ENCODE measurements at places on chromosomes 6 and 20. TPM values are rescaled to one million over a fixed set of nuclear protein-coding genes. Genes with fewer than 3 reads are reported as not detected.

The PPP1R3G gene
- 1.8 TPM for total RNA-seq

DNA sequence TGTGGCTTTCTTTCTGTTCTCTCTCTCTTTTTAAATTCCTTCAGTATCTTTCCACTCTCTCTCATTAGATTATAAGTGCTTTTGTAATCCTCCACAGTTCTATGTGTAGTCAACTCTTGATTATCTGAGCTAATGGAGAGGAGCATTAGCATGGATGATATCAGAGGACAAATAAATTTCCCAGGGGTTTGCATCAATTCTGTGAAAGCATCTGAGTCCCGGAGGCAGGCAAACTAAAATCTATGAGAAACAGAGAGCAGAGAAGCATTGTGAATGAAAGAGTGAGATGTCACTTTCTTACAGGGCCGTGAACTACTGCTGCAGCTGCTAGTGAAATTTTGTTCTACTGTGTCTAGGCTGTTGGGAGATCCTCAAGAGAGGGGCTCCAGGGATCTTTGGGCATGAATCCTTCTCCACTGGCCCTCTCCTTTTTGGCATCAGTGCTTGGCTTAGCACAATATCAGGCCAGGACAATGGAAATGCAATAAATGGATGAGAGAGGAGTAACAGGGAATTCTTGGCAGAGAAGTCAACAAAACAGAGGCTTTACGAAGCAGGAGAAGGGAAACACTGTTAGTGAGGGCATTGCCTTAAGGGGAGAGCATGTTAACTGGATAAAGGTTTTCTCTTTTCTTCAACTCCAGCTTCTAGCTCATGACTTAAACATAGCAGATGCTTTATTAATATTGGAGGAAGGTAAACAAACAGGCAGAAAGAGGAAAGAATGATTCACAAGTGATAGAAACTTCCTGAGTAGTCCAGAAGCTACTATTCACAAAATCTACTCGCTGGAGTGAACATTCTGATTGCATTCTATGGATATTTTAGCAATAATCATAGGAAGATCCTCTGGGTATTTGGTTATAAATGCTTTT is 847.0 kb upstream of the MAP3K7 start:
- no peak for DNase-seq

DNA sequence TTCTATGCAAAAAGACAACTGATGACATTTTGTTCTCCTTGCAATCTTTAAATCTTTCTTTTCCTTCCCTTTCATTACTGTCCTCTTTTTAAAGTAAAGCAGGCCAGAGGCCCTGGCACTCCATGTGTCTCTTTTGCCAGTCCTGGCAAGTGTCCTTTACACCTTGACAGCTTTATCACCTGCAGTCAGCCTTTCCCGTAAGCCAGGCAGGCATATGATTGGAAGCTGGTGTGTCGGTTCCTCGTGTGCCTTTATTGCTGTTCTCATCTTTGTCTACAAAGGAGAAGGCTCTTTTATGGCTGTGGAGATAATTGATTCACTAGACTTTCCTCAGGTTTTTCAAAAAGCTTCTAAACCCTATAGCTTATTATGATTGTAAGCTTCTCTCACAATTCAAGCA is 162.3 kb upstream of the FBXL4 start:
- DNase-seq = no peak

DNA sequence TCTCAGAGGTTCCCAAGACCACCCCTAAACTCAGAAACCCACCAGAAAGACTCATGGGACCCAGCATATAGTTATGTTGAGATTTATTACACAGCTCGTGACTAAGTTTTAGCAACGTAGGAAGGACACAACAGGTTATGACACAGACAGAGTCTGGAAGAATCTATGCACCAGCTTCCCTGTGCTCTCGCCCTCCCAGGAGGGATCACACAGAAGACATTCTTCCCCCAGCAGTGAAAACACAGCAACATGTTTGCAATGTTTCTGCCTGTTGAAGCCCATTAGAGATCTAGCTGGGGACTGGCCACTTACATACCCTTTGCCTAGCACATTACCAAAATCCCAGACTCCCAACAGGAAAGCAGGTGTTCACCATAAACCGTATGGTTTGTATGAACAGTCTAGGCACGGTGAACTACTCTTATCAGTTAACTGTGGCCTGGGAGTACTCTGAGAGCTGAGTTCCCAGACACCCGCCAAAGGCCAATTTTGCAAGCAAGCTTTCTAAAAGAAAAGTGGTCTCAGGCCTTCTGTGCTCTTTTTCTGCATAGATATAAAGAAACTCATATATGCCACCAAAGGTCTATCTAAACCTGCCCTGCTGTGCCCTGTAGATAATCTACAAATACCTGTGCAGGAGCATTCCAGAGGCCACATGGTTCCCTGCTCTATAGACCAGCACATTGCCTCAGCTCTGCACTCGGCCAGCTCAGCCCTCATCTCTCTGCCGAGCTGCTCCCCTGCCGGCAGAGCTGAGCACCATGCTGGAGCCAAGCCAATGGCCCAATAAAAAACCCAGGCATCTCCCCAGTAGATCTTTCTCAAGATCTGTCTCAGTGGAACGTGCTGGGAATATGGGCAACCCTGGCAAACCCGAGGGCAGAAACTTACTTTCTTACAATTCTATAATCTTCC is 69.6 kb upstream of the SMIM28 start:
- no peak for DNase-seq

DNA sequence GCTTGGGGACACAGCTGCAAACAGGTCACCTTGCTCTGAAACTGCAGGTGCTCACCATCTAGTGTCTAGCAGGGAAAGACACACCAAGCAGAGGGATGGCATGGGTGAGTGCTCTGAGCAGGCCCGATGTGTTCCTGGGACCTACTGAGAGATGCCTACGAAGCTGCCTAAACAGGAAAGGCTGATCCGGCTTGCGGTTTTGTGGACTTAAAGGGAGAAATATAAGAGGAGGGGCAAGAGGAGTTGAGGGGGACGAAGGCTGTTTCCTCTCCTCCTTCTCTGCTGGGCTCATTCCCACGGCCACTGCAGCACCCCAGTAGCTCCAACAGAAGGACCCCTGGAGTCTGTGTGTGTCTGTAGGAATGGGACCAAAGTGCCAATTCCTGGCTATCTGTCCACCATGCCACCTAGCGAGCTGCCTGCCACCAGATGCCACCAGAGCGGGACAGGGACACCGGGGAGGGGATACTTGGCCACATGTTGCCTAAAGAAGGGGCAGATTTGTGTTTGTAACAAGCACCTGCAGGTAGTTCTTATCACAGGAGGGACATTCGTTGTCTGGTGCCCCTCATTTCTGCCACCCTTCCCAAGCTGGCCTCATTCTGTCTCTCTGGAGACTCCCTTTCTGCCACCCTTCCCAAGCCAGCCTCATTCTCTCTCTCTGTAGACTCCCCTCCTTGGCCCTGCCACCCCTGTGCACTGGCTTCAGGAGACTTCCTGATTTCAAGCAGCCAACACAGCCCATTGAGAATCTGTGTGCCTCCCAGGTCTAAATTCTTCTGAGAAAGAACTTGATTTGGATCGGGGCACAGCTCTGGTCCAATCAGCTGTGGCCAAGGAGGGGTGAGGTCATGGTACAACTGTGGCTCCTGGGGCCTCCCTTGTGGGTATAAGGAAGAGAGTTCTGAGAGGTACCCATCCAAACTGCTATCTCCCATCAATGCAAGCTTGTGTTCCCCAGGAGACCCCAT is 221.8 kb downstream of the ANKRD60 start:
- DNase-seq = no peak
